ENCODE measurements at places on chromosomes 4 and X. TPM values are rescaled to one million over a fixed set of nuclear protein-coding genes. Genes with fewer than 3 reads are reported as not detected.

The MAGEB5 gene
- not detected for total RNA-seq

The ADH1C gene
- 0.64 TPM for total RNA-seq

The ERCC6L gene
- total RNA-seq = 2.9 TPM

The BEX5 gene
- total RNA-seq = 0.80 TPM

The MAGEC2 gene
- not detected for total RNA-seq

The AFAP1 gene
- total RNA-seq = 5.5 TPM

The TBC1D9 gene
- total RNA-seq = 11.5 TPM
